Colonic mucosa (tissue), 4 donors: ENCODE measurements at places on chromosomes 3 and 15.

- no peak for DNase-seq
These were observed 462.8 kb downstream of the TUSC7 start for GRCh38 chr3:117172426-117172825.

DNA sequence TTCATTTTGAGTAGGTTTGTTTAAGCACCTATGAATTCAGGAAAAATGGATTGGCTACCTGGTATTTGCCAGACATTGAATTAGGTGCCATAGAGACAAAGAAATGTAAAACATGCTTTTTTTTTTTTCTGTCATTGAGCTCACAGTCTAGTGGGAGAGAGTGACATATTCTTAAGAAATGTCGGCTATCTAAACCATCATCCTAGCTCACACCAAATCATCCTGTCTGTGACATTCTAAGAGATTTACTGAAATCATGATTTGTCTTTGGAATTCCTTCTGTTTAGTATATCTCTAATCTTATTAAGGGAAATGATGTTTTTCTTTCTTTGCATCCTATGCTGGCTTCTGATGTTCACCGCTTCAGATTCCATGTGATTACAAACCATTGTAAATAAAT, 59.5 kb upstream of the STXBP5L start:
- DNase-seq = no peak

DNA sequence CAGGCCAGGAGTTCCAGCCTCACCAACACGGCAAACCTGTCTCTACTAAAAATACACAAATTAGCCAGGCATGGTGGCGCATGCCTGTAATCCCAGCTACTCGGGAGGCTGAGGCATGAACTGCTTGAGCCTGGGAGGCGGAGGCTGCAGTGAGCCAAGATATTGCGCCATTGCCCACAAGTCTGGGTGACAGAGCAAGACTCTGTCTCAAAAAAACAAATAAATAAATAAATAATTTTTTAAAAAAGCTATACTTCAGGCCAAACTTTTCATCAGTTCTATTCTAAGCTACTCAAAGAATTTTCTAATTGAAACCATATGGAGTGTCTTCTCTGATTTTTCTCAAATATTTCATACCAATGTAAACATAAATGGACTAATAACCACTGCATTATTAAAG, 43.5 kb downstream of the PHC3 start:
- DNase-seq = no peak

DNA sequence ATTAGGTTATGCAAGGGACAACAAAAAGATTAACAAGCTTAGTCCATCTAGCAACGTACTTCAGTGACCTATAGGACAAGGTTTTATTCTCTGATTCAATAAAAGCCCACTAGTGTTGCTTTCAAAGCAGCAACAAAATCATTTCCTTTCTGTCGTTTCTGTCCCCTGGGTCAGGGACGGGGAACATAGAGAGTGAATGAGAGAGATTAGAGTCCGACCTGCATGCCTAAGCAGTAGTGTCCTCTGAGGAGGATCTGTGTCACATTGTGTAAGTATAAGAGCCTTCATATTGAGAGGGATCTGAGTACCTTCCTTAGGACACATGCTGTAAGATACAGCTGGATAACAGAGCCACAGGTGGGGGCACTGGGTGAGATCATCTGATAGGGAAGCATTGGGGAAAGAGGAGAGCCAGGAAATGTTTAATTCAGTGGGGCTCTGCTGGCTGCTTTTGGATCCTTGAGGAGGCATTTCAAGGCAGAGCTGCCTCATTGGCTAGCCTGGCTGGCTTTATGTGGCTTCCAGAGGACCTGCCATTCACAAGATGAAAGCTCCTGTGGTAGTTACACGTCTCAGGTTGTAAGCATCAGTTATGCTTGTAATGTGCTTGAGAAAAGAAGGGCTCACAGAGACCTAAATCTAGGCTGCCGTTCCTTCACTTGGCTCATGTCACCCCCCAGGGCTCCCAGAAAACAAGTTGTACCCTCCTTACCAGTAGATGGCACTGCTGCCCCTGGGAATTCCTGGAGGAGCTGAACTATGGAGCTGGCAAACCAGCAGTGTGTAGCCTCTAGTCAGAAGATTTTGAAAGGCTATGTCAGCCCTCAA, 2.7 kb downstream of the TMEM108 start:
- DNase-seq = peak; percentile 70

DNA sequence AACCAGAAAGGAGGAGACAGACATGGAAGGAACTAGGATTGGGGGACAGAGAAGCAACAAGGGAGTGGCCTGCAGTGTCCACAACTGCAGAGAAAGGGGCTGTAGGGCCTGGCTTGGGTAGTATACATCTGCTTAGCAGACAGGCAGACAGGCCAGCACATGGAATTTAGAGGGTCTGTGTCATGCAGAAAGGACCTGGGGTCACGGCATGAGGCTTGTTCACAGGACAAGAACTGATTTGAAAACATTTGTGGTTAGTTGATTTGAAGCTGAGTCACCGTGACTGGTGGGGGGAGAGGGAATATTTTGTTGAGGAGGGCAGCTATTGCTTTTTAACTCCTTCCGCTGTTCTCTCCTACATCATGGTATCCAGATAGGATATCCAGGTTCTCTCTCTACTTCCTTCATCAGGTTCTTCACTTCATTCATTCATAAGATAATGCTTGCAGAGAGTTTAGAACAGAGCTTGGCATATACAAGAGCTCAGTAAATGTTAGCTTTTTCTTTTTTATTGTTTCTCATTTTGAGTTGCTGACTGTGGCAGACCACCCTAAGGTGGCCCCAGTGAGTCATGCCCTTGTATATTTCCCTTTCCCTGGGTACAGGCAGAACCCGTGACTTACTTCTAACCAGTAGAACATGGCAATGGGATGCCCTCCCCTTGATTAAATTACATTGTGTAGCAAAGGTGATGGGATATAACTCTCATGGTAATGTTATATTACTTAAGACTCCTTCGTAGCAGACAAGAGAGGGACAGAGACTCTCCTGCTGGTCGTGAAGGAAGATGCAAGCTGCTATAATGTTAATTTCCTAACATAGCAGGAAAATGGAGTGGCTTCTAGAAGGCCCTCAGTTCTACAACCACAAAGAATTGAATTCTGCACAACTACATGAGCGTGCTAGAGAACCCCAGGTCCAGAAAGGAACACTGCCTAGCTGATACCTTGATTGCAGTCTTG, 95.0 kb upstream of the NMNAT3 start:
- no peak for DNase-seq

DNA sequence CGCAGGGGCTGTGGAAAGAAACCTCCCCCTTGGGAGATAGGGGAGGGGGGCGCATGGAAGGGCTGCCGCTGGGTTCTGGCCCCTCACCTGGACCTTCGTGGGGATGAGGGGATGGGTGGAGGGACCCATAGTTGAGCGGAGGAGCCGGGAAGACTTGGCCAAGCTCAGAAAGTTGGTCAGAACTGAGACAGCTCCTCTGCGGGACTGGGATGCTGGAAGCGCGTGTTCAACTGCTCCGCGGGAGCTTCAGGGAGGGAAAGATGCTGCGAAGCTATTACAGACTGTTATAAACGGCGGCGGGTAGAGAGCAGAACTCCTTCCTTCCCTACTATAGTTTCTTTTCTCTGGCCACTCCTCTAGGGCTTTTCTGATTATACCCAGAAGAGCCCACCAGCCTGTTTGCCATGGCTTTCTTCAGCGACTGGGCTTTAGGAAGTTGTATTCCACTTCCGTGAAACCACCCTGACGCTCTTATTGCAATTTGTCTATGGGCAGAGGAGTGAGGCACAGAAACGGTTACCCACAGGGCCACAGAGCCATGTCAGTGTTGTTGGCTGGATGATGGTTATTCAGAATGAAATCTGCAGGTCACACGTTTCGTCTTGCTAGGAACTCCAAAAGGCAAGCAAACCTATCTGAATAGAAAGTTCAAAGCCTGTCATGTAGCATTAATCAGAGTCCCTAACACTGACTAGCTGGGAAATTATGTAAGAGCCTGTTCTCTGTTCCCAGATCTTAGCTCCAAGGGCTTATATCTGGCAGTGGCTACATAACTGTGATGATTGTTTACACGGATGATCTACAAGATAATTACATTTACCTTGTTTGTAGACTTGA, 1.1 kb downstream of the SYNPR start:
- no peak for DNase-seq

DNA sequence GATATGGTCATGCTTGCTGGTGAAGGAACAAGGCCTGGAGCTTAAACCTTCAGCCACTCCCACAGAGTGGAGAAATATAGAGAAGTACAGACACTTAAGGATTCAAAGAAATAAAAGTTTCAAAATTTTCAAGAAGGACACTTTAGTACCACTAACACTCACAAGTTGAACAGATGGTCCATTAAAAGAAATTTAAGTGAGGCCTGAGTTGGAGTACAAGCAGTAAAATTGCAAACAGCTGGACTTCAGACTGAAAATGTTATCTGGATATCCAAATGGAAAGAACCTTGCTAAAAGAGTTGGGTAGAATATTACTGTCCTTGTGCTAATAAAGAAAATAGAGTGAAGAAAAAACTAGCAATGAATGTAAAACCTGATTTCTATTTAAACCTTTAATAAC, 397.1 kb upstream of the KCNMB2 start:
- DNase-seq = no peak

- DNase-seq = no peak
These were observed 13.3 kb downstream of the SEMA3F start for GRCh38 chr3:50168388-50168787.

DNA sequence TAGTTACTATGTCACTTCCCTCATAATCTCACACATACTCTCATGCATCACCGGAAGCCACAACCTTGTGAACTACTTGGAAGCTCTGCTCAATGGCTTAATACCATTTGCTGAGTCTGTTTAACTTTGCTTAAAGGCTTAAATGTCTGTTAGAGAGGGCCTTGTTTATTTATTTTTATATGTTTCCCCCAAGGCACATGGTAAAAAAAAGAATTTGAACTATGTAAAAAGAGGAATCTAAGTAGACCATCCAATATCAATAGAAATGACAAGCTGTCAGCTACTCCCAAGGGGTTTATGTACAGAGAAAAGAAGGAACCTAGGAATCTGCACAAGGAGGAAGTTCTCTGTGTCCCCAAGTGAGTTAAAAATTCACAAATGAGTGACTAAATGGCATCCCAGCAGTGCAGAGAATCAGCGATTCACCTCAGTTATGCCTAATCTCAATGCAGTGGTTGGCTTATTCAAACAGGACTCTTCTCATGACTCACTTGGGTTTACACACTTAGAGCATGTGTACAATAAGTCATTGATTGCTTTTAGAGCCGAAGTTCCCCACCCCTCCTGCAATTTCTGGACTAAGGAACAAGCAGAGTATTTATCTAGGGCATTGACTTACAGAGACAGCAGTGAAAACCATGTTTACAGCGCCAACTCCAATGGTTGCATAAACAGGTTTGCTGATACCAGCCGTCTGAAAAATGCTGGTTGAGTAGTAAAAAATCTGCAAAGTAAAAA, 24.4 kb downstream of the SLC2A2 start:
- peak; percentile 46 for DNase-seq

DNA sequence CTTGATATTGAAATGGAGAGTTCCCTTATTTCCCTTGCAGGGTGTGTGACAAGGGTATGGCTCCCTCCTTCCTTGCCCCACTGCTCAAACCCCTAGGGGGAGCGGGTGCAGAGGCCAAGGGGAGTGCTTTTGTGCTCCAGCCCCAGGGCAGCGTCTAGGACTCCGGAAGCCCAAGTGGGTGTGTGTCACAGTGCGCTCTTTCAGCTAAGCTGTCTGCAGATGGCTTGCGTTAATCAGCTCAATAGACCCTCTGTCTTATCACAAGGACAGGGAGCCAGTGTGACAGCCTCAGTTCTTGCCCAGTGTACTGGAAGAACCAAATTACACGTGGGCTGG, 523.6 kb upstream of the LMCD1 start:
- DNase-seq = no peak

DNA sequence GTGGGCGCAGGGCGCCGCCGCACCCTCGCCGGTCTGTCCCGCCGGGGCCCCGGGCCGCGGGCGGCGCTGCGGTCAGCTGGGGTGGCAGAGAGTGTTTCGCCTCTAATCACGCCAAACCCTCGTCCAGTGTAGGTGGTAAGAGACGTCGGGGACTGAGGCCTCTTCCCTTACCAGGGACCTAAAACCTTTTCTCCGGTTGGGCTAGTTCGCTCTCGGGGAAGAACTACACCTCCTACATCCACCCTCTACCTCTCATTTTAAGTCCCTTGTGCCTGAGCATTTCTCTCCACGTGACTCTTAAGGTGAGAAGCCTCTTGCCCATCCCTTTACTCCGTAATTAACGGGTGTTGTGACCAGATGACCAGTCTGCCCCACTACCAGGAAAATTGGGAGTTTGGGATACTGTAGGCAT, 520 bp downstream of the TMEM42 start:
- DNase-seq = peak; percentile 31

GRCh38 chr3:127682561-127682960, 9.8 kb downstream of the ABTB1 start:
- DNase-seq = no peak

DNA sequence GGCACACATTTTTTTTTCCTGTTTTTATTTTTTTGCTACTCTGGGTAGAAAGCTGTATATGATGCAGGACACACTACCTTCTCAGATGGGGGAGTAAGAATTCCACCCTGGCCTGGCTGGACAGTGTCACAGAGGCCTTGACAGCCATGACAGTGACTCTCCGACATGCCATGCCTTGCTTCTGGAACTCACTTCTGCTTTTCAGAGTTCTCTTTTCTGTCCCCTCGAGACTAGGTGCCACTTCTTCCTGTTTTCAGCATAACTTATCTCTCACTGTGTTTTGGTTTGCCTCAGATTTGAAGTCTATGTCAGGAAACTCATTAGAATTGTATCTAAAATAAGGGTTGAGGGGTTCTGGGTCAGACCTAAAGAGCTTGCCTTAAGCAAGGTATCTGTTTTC, 69.1 kb upstream of the SEC13 start:
- DNase-seq = no peak

- DNase-seq = no peak
These were observed 110.2 kb downstream of the ADCY5 start for GRCh38 chr3:123338620-123339061.

DNA sequence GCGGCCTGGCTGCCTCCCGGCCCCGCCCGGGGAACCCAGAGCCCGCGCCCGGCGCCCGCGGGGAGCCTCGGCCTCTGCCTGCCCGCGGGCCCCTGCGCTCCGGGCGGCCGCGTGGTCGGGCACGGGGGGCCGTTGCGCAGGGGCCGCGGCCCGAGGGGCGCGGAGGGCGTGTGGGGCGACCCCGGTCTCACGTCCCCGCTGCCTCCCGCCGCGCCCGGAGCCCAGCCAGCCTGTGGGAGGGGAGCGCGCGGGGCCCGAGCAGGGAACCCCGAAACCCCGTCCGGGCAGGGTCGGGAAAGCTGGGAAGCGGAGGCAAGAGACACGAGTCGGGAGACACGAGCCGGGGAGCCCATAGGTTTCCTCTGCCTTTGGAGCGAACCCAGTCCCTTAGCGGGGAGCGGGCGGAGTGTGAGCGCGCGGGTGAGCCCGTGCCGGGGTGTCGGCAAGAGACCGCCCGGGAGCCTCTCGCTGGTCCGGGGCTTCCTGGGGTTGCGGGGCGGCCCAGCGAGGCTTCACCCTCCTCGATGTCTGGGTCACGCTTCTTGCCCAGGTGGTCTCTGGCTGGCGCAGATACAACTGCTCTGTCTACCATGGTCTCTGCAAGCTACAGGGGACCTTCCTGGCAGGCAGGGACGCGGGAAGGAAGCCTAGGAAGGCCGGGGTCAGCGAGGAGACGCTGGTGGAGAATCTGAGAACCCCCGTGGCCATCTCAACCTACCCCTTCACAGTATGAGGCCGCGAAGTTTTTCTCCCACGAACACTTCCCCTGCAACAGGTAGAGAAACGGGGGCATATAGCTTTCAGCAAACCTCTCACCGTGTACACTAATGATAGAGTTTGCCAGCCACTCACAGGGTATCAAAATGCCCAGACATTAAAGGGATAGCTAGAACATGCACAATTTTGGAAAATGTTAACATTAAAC, 586 bp downstream of the LRRK1 start:
- no peak for DNase-seq
